ENCODE measurements at places on chromosomes 12 and 14. TPM values are rescaled to one million over a fixed set of nuclear protein-coding genes. Genes with fewer than 3 reads are reported as not detected.

DNA sequence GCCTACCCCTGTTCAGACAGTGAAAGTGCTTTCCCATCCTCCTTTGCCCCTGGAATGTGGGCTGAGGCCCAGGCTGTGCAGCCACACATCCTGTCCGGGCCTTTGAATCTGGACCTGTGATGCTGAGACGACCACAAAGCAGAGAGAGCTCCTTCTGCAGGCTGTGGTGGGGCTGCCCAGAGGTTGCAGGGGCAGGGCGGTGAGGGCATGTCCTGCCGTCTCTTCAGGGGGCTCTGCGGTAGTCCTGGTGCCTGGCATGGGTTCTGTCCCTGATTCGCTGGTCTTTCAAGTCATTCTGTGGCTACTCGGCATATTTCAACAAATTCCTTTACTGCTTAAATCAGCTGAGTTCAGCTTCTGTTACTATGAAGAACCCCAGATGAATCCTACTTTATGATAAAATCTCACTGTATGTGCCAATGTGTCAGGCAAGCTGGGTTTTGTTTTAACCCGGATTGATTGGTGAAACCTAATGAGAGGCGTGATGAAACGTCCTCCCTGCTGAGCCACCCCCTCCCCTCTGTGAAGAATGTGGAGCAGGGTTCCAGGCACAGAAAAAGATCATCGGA, 63.4 kb upstream of the DICER1 start:
- no peak for DNase-seq

Gene GLIPR1L1
- under 0.01 TPM for total RNA-seq

DNA sequence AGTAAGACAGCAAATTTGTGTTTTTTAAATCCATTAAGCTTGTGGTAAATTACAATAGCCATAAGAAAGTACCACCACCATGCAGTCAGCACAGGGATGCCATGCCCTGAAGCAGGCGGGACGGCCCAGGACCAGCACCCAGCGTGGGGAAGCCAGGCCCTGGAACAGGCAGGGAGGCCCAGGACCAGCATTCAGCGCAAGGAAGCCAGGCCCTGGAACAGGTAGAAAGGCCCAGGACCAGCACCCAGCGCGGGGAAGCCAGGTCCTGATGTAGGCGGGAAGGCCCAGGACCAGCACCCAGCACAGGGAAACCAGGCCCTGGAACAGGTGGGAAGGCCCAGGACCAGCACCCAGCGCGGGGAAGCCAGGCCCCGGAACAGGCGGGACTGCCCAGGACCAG, 13.2 kb downstream of the CHFR start:
- DNase-seq = no peak

DNA sequence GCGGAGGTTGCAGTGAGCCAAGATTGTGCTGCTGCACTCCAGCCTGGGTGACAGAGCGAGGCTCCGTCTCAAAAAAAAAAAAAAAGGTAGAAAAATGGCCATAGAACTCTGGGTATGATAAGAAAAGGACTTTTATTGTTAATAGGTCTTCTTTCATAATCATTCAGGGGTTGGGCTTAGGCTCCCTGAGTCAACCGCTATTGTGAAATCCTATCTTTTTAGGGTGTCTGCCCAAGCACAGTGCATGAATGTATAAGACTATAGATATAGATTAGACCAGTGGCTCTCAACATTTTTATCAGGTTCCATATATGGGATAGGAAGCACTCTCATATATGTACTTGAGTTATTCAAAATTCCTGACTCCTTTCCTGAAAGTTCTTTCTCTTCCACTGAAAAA, 48.7 kb upstream of the USP15 start:
- DNase-seq = no peak
